ENCODE measurements at places on chromosomes 3 and 15.
A peak's percentile ranks its signal among the peaks of the same experiment; 100 is the strongest.

GRCh38 chr3:152474585-152474984 is 205.9 kb downstream of the MBNL1 start:
- no peak for DNase-seq

DNA sequence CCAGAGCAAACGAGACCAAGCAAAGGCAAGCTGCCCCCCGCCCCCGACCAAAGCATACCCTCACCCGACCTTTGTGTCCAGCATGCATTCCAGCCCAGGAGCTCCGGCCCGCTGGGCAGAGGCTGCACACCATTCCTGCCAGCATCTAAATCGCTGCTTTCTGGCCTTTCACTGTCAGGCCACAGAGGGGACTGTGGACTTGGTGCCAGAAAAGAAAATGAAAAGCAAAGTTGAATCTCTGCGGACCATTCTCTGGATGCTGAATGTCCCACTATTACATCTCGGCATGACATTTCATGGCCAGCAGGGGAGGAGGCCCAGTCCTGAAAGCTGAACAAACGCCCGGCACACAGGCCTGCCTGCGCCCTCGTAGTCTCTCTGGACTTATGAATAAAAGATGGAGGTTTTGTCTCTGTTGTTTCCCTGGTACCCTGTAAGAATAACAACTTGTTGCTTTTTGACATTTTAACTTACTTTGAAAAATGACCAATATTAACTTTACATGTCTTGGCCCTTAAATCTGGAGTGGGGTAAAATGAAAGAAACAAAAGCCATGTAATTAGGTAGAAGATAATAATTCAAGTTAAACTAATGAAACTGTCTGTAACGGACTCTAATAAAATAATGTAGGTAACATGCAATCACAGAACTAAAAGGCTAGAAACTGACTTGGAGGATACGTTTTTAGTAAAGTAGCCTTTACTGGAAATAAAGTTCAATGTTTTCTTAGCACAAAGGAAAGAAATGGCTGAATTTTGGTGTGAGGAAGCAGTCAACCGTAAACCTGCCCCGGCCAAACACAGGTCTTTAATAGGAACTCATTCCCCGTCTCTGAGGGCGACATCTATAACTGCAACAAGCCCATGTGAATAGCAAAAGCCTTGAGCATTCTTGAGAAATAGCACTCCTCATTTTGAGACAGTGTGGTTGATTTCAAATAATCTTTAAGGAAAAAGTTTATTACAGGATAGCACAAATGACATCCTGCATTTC is 12.7 kb downstream of the IL17RD start:
- DNase-seq = peak; percentile 35

- DNase-seq = no peak
Observed at GRCh38 chr15:69061414-69061842, 46.9 kb downstream of the NOX5 start.

GRCh38 chr3:107882261-107882660 is 208.6 kb downstream of the CD47 start:
- DNase-seq = no peak

GRCh38 chr15:37109872-37110572 is 9.7 kb upstream of the MEIS2 start:
- DNase-seq = peak; percentile 55

DNA sequence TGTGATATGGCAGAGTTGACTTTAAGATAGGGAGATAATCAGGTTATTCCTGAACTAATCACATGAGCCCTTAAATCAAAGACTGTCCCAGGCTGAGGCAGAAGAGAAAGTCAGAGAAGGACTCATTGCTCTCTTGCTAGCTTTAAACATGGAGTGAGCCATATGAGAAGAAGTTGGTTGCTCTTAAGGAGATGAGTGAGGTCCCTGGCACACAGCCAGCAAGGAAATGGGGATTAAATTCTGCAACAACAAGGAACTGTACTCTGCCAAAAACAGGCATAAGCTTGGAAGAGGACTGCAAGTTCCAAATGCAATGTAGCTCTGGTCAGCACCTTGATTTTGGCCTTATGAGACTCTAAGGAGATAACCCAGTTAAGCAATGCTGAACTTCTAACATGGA is 457.0 kb downstream of the PLOD2 start:
- DNase-seq = no peak

- peak; percentile 32 for DNase-seq
Observed at GRCh38 chr3:107574650-107575049, 51.9 kb downstream of the BBX start.

DNA sequence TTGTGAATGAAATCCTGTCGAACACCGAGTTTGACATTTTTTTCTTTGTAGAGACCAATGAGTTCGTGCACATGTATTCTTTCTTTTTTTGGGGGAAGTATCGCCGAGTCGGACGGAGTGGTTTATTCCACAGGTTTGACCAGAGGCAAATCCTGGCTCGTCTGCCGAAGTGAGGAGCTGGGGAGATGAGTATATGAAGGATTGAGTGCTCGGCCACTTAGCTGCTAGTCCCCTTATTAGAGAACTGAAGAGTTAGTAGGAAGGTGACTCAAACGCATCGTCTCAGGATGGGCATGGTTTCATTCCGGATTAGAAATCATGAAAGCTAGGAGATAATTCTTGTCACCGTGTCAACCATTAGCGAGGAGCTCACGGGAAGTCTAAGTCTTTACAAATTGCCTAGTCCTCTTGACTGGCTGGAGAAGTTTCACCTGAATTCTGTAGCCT is 154.7 kb upstream of the GOLIM4 start:
- DNase-seq = no peak

GRCh38 chr3:49032646-49033304 is 3.6 kb upstream of the IMPDH2 start:
- DNase-seq = no peak

DNA sequence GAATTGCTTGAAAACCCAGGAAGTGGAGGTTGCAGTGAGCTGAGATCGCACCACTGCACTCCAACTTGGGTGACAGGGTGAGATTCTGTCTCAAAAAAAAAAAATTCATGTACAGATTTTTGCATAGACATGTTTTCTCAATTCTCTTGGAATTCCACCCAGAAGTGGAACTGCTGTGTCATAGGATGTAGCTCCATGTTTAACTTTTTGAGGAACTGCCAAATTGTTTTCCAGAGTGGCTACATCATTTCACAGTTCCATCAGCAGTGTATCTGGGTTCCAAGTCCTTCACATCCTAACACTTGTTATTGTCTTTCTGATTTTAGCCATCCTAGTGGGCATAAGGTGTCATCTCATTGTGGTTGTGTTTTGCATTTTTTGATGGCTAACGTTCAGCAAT is 9.9 kb downstream of the CAPN7 start:
- no peak for DNase-seq

- DNase-seq = peak; percentile 67
Observed at GRCh38 chr3:127792541-127793292, 29.6 kb downstream of the MGLL start.

- no peak for DNase-seq
Observed at GRCh38 chr3:47385007-47385406, 4.2 kb downstream of the PTPN23 start.

DNA sequence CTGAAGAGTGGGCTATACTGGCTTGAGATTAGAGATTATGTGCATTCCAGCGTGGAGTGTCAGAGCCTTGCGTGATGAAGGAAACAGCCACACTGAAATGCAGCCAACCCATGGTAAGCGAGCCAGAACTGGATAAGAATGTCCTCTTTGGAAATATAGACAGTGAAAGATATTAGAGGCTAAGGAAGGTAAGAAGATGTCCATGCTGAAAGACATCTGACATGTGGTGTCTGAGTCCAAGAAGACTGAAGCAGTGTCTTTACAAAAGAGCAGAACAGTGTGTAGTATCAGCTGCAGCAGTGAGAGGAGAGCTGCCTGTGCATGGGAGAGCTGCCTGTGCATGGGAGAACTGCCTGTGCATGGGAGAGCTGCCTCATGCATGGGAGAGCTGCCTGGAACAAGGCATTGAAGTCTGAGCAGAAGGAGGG is 672.2 kb downstream of the DIPK2A start:
- DNase-seq = no peak

- no peak for DNase-seq
Observed at GRCh38 chr3:117285737-117286136, 576.2 kb downstream of the TUSC7 start.

DNA sequence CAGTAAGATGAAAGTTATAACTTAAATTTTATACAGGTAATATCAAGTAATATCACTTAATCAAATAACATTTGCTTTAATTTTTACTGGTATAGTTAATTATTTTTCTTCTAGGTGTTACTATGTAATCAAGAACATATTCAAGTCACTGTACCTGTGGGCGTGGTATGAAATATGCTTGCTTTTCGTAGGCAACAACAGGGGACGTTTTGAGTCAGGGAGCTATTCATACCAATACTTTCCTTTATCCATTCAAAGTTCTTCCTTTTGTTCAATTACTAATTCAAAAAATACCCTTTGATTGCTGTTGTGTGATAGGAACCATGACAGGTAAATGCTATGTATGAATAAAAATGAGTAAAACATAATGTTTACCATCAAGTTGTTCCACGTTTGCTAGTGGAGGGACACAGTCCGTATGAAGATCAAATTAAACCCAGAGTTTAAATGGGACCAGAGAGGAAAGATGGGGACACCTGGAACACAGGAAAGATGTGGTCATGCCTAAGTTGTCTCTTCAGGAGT is 654.0 kb upstream of the KCNMB2 start:
- DNase-seq = no peak

- DNase-seq = no peak
Observed at GRCh38 chr15:36709653-36710052, 130.2 kb downstream of the CDIN1 start.

- no peak for DNase-seq
Observed at GRCh38 chr15:62491642-62492041, 326.6 kb upstream of the C2CD4B start.

DNA sequence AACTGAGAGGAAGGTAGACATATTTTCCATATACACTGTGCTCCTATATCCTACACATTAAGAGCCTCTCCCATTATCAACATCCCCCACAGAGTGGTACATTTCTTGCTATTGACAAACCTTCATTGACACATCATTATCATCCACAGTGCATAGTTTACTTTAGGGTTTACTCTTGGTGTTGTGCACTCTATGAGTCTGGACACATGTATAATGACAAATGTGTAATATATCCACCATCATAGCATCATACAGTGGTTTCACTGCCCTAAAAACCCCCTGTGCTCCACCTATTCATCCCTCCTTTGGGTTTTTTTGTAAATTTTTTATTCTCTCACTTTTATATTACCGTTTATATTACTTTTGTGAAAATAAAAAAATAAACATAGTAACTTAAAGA is 22.2 kb upstream of the CLDN18 start:
- DNase-seq = no peak

DNA sequence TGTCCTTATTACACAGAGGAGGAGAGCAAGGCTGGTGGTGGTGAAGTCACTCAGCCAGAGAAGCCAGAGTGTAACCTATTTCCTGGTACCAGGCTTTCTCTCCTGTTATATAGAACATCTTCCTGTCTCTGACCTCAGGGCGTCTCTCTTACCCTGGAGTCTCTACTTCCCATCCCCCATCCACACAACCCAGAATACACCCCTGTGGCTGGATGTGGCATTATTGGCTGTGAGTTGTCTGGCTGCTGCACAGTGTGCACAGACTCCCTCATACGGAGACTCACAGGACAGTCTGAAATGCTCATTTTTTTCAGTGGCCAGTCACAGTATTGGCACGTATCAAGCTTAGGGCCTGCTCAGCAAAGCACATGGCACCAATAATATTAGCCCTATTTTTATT is 8.6 kb downstream of the PODXL2 start:
- DNase-seq = no peak

GRCh38 chr15:81291916-81292522 is 31.9 kb downstream of the STARD5 start:
- DNase-seq = no peak

DNA sequence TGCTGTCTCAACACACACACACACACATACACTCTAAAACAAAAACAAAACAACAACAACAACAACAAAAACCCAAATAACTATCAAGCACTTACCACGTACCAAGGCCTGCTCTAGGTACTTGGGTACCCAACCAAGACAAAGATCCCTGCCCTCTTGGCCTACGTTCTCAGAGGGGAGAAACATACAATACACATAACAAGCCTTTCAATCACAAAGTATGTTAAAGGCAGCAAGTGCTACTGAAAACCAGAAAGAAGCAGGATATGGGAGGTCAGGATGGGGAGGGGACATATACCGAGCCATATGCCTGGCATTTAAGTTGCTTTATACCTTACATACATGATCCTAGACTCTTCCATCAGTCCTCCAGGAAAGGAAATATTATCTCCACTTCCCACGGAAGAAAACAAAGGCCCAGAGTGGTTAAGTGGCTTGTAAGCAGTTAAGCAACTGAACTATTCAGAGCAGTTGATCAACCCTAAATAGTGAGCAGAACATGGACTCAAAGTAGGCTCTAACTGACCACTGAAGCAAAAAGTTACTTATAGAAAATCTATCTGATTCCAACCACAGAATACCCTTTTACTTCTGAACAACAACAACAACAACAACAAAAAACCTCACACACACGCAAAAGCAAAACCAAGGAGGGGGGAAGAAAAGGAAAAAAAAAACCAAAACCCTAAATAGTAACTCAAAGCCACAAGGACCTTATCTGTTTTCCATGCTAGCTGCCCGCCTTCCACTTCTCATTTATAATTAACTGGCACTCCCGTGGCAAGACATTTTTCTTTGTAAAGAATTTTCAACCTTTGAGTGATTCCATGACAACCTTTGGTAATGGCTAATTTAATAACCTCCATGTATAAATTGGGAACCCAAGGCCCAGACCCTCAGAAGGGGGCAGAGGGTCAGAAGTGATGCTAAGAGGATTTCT is 21.0 kb downstream of the PRICKLE2 start:
- DNase-seq = no peak

GRCh38 chr3:120064641-120065040 is 29.6 kb downstream of the GSK3B start:
- DNase-seq = no peak

GRCh38 chr3:101902041-101902440 is 52.7 kb downstream of the NFKBIZ start:
- no peak for DNase-seq

- no peak for DNase-seq
Observed at GRCh38 chr3:184737063-184737462, 25.2 kb upstream of the MAGEF1 start.

DNA sequence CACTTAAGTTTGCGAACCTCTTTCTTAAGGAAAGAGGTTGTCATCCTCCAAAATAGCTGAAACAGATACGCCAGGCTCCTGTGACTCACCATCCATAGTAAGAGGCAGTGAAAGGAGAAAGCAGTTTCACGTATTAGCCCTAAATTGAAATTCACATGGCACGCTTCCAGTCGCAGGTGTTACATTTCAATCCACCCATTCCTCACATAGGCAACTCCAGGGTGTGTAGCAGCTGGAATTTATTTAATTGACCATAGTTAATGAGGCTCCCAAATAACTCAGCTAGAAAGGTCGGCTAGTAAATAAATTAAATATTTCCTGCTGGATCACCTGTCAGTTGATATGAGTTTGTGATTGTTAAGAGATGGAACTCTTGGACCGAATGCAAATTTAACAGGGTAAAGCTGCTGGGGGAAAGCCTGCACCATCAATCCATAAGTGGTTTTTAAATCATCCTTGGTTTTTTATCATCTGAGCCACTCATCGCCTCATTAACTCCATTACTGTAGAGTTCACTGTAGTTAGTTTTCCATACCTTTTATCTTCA is 19.6 kb downstream of the NSUN3 start:
- no peak for DNase-seq
